ENCODE measurements at places on chromosomes 7 and 10.

GRCh38 chr10:31694929-31695837 is 233.4 kb downstream of the ARHGAP12 start:
- no peak overlapping the region for H3K4me3 ChIP-seq
- peaks cover 16% of the 10 kb centered on the region for H3K4me1 ChIP-seq
- no peak for DNase-seq

GRCh38 chr10:1462994-1463633 is 274.2 kb downstream of the ADARB2 start:
- no peak for DNase-seq
- H3K27ac ChIP-seq = no peak overlapping the region
- H3K4me3 ChIP-seq = no peak overlapping the region
- no peaks in the 10 kb centered on the region for H3K36me3 ChIP-seq
- no peaks in the 10 kb centered on the region for H3K27me3 ChIP-seq
- H3K4me1 ChIP-seq = no peaks in the 10 kb centered on the region

DNA sequence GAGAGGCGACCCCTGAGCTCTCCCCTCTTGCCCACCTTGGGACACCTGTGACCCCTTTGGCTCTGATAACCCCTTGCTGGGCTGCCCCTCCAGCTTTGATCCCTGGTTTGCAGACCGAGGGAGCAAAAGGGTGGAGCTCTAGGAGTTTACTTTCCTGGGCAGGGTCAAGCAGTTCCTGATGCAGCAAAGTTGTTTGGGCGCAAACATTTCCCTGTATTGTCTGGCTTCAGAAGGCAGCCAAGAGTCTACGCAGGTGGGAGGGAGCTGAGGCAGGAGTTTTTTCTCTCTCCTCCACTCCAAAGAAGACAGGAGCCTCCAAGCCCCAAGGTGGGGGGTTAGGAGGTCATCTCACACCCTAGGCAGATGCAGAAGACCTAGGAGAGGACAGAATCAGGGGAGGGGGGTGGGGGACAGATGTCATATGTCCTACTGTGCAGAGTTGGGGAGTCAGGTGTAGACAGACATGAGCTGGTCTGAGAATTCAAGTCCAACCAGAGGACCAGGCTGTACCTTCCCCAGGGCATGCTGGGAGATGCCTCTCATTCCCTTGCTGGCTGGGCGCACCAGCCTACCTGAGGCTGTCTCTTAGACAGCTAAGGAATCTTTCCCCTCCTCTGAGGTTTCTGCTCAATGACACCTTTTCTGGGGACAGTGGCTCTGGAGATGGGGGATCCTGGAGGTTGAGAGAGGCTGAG is 20.5 kb downstream of the TMEM270 start:
- DNase-seq = no peak
- H3K27ac ChIP-seq = peak overlapping the region; percentile 59
- peaks cover 35% of the 10 kb centered on the region for H3K4me1 ChIP-seq
- H3K27me3 ChIP-seq = no peaks in the 10 kb centered on the region
- H3K4me3 ChIP-seq = no peak overlapping the region

- H3K27me3 ChIP-seq = no peaks in the 10 kb centered on the region
- DNase-seq = no peak
- H3K36me3 ChIP-seq = peaks cover 50% of the 10 kb centered on the region
Measured at GRCh38 chr7:29924006-29924405, 65.6 kb downstream of the SCRN1 start.

Data from stomach (tissue), 19 donors.